Fibroblast of skin of right biceps (primary cell): ENCODE measurements at places on chromosomes 16 and 17.

- no peak for DNase-seq
Observed at GRCh38 chr17:34926661-34927060, 34.6 kb downstream of the CCT6B start.

DNA sequence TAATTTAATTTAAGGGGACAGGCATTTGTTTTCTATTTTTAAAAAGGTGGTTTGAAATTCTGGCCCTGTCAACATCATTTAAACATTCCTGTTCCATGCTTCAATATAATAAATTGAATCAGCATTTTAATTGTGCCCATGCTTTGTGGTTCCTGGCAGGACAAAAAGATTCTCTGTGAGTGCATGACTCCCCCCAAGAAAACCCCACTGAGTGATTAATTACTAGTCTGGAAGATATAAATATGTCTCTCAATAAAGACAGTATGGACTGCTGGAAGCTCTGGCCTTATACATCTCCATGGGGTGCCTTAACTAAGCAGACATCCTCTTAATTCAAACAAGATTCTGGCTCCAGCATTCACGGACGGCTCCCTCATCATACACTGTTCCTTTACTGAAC, 95.0 kb upstream of the PSMD7 start:
- DNase-seq: peak; percentile 85

DNA sequence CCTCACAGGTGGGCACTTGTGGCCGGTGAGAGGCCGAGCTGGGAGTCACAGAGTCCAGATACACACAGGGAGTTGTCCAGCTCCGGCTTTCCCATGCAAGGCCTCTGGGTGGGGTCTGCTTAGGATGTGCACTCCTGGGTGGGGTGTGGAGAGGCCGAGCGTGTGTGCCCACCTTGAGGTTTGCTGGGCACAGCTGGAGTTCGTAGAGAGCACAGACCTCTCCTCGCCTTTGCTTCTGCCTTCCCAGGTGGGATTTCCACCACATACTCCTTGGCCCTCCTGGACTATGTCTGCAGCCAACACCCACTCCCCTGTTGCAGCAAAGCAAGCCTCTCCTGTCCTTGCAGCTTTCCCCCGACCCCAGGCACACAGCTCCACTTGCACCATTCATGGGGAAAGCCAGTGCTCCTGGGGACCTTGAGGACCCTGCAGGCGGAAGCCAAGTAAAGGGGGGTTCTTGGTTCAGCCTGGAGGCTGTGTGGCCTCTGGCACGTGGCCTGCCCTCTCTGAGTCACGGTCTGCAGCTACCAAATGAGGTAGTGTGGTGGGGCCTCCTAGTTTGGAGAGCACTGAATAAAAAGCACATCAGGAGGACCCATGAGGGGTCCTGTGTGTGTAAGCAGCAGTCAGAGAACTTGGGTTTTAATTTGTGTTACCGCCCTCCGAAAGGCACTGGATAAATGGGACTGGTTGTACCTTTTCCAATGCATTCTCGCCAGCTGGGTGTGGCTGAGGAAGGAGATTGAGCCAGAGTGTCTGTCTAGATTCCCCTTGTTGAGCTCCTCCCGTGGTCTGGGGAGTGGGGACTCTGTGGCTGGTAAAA, 31.5 kb downstream of the MPRIP start:
- peak; percentile 23 for DNase-seq

DNA sequence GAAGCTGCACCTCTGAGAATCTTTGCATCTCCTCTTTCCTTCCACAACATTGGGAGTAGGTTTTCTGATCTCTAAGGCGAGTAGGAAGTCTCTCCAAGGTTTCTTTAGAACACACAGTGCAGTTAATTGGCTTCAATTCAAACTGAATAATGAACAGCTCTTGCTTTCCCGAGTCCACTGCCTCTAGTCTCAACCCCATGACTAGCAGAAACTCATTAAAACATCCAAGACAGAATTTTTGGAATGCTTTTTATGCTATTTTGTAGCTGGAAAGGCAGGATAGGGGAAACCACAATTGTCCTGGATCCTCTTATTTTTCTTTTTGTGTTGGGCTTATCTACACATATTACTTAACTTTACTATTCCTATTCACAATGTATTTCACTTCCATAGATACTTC, 206.6 kb downstream of the CDH8 start:
- DNase-seq: peak; percentile 60

DNA sequence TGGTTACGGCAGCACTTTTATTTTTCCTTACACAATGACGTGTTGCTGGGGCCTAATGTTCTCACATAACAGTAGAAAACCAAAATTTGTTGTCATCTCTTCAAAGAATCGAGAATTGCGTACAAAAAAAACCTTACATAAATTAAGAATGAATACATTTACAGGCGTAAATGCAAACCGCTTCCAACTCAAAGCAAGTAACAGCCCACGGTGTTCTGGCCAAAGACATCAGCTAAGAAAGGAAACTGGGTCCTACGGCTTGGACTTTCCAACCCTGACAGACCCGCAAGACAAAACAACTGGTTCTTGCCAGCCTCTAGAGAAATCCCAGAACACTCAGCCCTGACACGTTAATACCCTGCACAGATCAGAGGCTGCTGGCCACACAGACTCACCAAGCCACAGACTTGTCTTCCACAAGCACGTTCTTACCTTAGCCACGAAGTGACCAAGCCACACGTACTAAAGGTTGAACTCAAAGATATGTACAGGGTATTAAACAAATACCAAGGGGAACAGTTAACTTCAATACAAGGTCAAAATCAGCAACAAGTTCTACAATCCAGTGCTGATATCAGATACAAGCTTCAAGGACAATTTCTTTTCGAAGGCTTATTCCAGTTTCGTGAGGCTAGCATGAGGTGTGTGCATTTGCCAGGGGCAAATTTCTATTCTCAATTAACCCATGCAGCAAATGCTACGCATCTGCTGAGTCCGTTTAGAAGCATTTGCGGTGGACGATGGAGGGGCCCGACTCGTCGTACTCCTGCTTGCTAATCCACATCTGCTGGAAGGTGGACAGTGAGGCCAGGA, 2.4 kb downstream of the ACTG1 start:
- no peak for DNase-seq

GRCh38 chr17:83122834-83123233, 43.4 kb downstream of the METRNL start:
- no peak for DNase-seq

DNA sequence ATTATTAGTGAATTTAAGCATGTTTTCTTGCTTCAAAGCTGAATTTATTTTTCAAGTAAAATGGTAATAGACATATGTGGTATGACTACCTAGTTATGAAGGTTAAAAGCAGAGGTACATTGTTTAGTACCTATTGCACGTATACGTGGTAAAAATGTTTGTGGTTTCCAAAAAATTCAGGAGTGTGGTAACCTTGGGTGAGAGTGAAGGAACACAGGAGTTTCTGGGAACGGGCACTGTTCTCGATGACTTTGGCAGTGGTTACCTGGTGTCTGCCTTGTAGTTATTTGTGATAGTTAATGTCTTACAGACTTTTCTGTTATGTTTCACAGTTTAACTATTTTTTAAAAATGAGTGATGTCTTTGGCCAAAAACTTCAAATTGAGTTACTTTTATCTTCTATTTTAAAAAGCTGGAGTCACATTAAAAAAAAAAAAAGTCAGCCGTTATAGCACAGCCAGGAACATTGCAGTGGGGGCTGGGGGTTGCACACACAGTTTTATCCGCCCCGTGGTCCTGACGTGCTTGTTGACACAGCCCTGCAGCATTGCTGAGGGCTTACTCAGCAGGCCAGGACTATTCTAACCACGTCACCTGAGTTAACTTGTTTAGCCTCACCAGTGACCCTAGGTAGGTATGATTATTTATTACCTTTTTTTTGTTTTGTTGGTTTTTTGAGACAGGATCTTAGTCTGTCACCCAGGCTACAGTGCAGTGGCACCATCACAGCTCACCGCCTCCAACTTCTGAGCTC, 10.9 kb downstream of the JPT2 start:
- DNase-seq: no peak

DNA sequence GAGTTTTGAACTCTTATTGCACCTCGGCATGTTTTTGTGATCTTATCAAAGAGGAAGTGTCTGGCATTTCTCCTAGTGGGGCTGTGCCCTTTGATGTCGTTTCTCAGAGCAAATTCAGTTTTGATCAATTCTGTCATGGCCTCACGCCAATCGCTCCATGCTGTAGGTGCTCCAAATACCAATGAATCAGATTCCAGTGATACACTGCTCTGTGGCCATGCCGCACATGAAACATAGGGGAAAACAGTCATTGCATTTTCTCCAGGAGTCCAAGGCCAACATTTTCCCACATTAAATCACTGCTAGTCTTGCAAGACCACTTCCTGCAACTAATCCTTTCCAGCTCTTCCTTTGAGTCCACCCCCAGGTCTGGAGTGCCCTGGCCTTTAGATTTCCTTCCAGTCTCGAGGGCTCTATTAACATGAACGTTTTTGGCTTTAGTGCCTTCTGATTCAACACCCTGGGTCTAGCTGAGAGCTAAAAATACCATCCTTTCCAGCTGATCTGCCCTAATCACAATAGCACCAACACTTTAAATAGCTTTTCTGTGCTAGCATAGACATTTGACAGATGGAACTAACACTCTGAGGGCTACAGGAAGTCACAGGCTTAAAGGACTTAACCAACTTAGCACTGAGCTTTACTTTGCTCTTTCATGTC, 18.2 kb upstream of the RASL10B start:
- DNase-seq: peak; percentile 95

- no peak for DNase-seq
Observed at GRCh38 chr17:19407601-19408345, 3.3 kb upstream of the RNF112 start.

- peak; percentile 88 for DNase-seq
Observed at GRCh38 chr16:61887903-61888302, 148.3 kb downstream of the CDH8 start.

GRCh38 chr17:40023590-40024292, 8.5 kb downstream of the CSF3 start:
- no peak for DNase-seq

GRCh38 chr17:40399185-40399584, 18.5 kb downstream of the TOP2A start:
- DNase-seq: peak; percentile 57

DNA sequence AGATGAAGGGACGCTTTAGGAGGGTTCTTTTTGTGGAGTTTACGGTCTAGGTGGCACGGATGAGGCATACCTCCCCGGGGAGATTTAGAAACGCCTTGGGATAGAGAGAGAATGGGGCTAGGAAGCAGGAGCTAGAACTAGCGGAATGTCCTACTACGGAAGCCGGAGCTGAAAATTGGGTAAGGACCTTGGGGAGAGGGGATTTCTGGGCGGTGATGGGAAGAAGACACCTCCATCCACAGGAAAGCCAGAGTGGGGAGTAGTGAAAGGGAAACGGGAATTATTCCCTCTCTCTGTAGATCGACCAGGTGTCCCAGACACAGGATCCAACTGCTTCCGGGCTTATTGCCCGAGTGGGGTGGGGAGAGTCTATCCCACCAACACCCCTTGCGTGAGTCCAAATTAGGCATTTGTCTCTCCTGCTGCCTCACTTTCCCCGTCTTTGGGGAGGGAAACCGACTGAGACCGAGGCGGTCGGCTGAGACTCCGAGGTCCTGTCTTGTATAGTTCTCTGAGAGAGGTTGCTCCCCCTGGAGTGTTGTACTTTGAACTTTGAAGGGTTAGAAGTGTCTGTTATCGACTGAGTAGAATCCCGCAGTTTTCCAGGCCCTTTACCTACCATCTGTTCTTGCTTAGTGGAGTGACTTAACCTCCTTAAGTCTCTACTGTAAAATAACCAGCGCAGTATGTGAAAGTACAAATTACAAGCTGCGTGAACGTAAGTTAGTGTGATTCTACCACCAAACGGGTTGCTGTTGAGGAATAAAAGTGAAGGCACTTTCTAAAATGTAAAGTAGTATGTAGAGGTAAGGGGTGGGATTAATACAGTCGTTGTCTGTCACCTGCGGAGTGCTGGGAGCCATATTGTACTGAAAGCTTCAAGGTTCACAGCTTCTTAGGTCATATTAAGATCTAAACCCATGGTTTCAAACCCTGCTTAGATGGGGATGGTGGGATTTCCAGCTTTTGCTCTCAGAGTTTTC, 1.0 kb downstream of the RSPRY1 start:
- DNase-seq: peak; percentile 26

- no peak for DNase-seq
Observed at GRCh38 chr17:19401321-19402010, 9.6 kb upstream of the RNF112 start.

- DNase-seq: no peak
Observed at GRCh38 chr16:84976644-84977400, 34.5 kb downstream of the ZDHHC7 start.

DNA sequence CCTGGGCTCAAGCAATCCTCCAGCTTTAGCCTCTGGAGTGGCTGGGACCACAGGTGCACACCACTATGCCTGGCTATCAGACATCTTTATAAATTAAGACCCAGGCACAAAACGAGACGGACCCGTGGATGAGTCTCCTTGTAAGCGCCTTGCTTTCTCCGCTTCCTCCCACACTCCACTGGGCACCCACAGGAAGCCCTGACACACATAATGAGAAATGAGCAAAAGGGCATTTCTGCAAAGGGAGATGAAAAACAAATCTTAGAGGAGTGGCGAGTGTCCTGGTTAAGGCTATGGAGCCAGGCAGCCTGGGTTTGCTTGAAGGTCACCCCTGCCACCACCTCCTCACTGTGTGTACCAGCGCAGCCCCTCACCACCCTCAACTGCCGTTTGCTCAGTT, 56.3 kb downstream of the XYLT1 start:
- no peak for DNase-seq

DNA sequence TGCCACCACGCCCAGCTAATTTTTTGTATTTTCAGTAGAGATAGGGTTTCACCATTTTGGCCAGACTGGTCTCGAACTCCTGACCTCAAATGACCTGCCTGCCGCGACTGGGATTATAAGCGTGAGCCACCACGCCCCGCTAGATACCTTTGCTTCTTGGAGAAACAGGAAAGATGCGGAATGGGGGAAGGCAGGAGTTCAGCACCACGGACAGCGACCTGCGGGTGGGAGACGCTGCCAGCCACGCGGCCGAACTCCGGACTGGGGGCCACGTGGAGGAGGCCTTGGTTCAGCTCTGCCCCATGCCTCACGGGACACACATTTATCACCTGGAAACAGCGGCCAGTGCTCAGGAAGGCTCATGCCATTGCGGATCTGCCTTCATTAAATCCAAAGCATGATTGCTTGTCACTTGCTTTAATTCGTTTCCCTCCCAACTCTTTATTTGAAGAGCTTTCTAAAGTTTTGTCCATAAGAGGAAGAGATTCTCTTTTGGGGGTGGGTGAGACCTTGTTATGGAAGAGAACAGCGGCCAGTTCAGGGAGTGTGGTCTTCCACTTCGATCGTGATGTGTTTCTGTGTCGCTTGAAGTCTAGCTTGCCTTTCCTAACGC, 219.9 kb downstream of the ENGASE start:
- DNase-seq: peak; percentile 43

DNA sequence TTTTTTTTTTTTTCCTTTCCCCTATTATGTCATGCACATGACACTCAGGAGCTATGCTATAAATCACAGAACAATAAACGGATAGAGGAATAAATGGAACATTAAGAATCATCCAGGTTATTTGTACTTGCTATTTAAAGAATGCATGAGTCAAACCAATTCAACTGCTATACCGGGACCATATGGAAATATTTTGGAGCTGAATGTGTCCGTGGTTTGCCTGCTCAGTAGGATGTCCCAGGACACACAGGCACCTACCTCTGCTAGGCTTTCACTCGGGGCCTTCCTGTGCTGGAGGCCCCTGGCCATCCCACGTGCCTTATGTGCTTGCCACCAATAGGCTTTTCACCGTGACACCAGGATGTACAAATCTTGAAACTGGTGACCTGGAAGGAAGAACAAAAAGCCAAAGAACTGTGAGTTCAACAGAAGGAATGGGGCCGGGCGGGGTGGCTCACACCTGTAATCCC, 15.3 kb upstream of the SEC14L1 start:
- peak; percentile 99 for DNase-seq

- DNase-seq: no peak
Observed at GRCh38 chr17:57928928-57929327, 26.3 kb downstream of the CUEDC1 start.
